Esophagus squamous epithelium (tissue), 5 donors: ENCODE measurements at places on chromosomes 6 and 20. TPM values are rescaled to one million over a fixed set of nuclear protein-coding genes. Genes with fewer than 3 reads are reported as not detected.

- DNase-seq: no peak
Observed at GRCh38 chr20:24016607-24017457, 28.3 kb upstream of the GGTLC1 start.

DNA sequence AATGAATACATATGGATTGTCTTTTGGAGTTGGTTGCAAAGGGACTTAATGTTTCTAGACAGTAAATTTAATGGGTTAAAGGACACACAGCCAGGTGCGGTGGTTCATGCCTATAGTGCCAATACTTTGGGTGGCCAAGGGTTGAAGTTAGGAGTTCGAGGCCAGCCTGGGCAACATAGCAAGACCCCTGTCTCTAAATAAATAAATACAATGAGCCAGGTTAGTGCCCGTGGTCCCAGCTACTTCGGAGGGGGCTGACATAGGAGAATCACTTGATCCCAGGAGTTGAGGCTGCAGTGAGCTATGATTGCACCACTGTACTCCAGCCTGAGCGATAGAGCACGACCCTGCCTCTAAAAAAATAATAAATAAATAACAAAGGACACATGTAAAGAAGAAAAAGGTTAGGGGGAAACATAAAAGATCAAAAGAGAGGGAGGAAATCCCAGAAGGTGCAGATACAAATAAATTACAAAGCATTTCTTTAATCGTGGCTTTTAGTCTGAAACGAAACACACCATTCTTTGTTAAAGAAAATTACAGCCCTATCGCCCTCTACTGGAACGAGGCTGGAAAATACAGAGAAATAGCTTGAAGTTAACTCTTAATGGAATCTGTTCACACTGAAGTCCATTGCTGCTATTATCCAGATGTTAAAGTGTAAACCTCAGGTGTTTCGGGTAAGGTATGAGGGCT, 42.6 kb upstream of the SCML4 start:
- no peak for DNase-seq

- DNase-seq: no peak
Observed at GRCh38 chr20:47795214-47795907, 10.1 kb upstream of the SULF2 start.

DNA sequence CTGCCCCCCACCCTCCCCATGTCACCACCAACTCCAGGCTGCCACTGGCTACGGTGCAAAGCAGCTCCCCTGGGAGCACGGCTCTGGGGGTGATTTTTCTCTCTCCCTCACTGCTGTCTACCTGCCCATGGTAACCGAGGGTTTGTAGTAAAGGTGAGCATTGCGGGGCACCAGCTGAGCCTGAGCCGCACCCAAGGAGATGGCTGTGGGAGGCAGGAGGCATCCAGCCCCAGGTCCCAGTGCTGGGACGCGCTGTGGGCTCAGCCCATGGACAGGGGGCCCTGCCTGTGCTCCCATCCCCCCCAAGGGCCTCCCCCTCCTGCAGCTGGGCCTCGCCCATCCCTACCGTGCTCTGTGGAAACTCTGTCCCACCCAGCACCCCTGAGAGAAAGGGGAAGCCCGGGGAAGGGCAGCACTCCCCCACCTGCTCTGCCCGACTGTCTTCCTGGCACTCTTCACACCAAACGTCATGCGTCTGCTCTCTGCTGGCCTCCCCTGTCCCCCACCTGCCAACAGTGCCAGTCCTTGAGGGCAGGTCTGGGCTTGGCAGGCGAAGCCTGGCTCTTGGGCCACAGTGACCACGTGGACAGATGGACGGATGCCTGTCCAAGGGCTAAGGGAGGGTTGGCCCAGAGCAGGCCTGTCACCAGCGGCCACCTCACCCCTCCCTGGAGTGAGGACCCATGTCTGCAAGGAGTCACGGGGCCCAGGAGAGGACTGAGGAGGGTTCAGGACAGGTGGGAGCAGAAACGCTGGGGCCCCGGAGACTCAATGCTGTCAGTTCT, 3.8 kb upstream of the CHRNA4 start:
- no peak for DNase-seq

Gene FNDC11
- not detected for total RNA-seq

Gene NOTCH4
- total RNA-seq: 4.7 TPM

GRCh38 chr6:30212865-30213666, at the start of gene TRIM26:
TRIM26 (minus strand) TSS chr6:30213406; CDS start chr6:30199103, 14,303 bp downstream.
- DNase-seq: peak; percentile 86

- DNase-seq: no peak
Observed at GRCh38 chr6:156587751-156588301, 189.4 kb upstream of the ARID1B start.

DNA sequence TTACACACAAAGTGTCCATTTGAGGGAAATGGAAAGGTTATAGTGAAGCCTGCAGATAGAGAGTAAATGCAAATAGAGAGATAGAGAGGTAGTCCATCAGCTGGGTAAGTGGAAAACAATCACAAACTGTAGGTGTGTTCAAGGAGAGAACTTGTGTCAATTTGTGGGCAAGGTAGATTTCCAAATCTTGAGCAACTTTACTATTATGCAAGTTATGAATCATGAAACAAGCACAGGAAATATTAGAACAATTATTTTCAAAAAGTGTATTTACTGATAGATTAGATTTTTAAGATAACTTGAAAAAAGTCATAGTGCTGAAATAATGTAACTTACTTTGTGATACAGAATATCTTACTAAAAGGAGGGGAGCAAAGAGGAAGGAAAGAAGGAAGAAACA, 792.9 kb downstream of the EYS start:
- no peak for DNase-seq

GRCh38 chr20:1718604-1719384, 61.2 kb upstream of the SIRPG start:
- DNase-seq: no peak

Gene C6orf141
- 22.8 TPM for total RNA-seq
